ENCODE measurements at places on chromosomes 4 and X.

DNA sequence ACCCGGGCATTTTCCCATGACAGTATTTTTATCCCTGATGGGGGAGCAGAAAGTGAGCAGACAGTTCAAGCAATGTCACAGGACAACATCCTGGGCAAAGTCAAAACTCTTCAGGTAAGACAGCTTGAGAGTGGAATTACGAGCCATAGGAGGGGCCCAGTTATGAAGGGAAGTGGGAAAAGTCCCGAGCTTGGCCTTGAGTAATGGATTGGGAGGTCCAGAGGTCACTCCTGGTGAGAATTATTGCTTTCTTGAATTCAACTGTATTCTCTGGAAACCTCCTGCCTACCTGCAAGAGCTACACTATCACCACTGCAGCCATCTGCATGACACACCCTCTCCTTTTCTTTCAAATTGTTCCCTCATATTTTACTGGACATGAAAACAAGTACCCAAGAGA, 89.1 kb downstream of the AASDH start:
- DNase-seq: no peak

DNA sequence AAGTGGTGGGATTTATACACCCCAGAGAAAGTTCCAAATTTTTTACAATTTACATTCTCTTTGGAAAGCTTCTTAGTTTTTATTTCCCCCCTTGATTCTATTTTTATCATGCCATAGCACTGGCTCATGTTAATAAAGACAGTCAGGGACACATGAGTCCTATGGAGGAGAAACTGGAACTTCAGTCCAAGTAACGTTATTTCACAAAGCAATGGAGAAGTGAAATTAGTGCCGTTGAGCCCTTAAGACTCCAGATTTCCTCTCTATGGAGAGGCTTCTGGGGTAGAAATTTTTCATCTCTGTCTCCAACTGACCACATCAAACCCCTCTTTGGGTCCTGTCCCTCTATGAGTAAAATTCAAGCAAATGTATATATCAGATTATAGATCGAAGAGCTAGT, 12.8 kb upstream of the TASL start:
- no peak for DNase-seq

- peak; percentile 39 for DNase-seq
These were observed 16.3 kb downstream of the KLF8 start for GRCh38 chrX:56248492-56248891.

DNA sequence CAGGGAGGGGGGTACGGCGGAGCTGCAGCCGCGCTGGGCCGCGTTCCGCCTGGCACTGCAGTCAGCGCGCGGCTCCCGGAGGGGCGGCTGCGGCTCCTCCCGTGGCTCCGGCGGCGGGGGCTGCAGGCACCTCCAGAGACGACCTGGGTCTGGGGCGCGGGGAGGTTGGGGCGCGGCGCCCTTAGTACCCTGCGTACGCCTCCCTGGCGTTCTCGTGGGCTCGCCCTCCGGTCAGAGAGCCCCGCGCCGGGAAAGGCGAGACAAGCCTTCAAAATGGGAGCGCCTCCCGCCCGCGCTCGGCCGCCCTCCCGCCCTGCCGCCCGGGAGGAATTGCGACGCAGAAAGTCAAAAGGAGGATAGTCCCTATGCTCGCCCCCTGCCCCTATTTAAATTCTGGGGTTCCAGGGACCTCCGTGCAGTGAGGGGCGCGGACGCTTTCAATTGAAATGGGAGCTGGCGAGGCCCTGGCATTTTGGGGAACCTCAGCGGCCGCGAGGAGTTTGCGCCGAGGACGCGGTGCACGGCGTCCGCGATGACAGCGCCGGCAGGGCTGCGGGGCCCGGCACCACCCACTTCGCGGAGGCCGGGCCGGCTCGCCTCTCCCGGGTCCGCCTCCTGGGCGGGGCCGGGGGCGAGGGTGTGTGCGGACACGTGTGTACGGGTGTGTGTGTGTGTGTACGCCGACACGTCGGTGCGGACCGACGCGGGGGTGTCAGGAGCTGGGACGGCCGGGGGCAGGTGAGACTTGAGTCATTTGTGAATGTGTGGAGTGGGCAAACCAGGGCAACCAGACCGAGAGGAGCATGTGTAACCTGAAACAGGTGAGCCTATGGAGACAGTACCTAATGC, 544 bp downstream of the HERC3 start:
- peak; percentile 80 for DNase-seq

GRCh38 chr4:40842725-40843423, 93.1 kb downstream of the NSUN7 start:
- no peak for DNase-seq

GRCh38 chr4:86108137-86108536, 251.7 kb downstream of the MAPK10 start:
- DNase-seq: no peak

- no peak for DNase-seq
These were observed 143.4 kb downstream of the KLHL13 start for GRCh38 chrX:117973110-117973807.

DNA sequence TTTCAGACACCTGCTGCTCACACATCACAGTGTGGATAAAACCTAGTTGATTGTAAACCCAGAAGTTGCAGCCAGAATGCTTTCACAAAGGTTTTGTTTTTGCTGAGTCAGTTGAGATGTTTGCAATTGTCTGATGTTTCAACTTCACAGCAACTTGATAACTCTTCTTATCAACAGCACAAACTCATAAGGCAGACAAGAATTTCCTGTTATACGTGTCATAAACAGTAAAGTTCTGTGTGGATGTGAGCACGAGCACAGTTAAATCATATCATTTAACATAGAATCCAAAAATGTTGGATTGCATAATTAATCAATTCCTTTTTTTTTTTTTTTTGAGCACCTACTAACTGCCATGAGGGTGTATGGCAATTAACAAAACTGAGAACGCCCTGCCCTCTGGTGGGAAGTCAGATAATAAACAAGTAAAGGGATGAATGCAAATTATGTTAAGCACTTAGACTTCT, 512.2 kb downstream of the PDHA2 start:
- DNase-seq: no peak

- no peak for DNase-seq
These were observed 24.4 kb downstream of the TRIM2 start for GRCh38 chr4:153228512-153229140.

- no peak for DNase-seq
These were observed 1844.6 kb upstream of the TENM3 start for GRCh38 chr4:180398564-180398963.

DNA sequence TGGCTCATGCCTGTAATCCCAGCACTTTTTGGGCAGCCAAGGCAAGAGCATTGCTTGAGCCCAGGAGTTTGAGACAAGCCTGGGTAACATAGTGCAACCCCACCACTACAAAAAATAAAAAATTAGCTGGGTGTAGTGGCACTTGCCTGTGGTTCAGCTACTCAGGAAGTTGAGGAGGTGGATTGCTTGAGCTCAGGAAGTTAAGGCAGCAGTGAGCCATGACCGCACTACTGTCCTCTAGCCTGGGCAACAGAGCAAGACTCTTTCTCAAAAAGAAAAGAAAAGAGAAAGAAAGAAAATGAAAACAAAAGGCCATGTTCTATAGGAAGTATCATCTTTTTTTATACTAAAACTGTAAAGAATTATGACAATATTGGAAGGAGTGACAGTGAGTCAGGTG, 38.5 kb downstream of the NEK1 start:
- no peak for DNase-seq

DNA sequence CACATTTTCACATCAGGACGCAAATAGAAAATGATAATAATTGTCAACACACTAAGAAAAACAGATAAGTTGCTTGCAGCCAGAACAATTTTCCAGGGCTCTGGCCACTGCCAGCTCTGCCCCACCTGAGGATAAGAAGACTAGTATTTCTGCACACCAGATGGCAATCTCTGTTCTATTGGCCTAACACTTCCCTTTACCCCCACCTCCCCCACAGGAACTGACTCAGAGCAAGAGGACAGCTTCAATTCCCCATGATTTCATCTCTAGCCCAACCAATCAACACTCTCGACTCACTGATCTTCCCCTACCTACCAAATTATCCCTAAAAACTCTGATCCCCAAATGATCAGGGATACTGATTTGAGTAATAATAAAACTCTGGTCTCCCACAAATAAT, 164.0 kb downstream of the SMARCA1 start:
- no peak for DNase-seq

DNA sequence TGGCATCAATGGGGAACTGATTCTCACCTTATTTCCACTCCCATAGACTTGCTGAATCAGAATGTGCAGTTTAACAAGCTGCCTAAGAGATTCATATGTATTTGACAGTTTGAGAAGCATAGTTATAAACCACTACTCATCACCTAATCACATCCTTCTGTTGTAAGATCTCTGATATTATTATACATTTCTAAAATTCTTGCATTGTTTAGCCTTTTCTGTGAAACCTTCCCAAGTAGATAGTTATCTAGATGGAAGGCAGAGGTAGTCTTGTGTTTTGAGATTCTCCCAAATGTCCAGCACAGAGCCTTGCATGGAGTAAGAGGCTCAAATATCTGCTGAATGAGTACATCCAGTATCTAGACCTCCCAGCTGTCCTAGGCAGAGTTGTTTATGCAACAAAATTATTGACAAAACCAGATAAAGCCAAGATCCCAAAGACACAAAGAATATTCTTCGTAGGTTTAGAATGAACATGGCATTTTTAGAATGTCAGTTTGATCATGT, 227.3 kb downstream of the KDR start:
- DNase-seq: no peak

GRCh38 chr4:184655889-184656869, 6.6 kb downstream of the PRIMPOL start:
- no peak for DNase-seq

GRCh38 chr4:54224996-54225597, 4.0 kb upstream of the PDGFRA start:
- DNase-seq: no peak

DNA sequence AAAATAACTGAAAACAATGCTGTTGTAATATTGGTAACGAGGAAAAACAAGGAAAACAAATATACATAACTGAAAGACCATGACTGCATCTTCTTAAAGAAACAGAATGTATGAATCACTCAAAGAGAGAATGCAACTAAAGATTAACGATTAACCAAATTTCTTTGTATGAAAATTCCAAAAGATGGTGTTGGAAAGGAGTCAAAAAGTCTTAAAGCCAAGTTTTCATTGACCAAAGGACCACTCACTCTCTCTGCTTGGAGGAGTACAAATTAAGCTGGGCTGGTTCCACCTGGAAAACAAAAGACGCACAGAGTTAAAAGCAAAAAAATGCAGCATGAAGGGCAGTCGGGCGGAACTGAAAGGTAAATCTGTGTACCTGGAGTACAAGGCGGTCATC, 1.8 kb downstream of the DCAF12L1 start:
- DNase-seq: no peak

GRCh38 chrX:150365990-150366911, 3.1 kb downstream of the MAMLD1 start:
- DNase-seq: no peak

GRCh38 chr4:149793459-149793858, 22.2 kb downstream of the IQCM start:
- no peak for DNase-seq

DNA sequence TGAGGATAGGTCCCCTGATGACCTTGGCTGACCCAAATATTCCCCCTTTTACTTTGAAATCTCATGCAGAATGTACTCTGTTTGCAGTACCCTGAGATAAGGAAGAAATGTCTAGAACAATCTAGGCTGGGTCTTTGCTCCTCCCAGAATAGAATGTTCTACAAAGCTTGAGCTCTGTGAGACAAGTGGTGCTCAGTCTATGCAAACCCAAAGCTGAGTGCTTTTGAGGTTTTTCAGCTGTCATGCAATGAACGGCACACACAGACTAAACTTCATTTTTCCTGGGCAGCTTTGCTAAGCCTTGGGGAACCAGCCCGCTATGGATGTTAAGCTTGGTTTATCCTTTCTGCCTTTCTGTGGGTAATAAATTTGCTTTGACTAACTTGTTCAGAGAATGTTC, 513.6 kb downstream of the FAT4 start:
- no peak for DNase-seq

GRCh38 chrX:122272011-122272410, 912.1 kb upstream of the GRIA3 start:
- no peak for DNase-seq

DNA sequence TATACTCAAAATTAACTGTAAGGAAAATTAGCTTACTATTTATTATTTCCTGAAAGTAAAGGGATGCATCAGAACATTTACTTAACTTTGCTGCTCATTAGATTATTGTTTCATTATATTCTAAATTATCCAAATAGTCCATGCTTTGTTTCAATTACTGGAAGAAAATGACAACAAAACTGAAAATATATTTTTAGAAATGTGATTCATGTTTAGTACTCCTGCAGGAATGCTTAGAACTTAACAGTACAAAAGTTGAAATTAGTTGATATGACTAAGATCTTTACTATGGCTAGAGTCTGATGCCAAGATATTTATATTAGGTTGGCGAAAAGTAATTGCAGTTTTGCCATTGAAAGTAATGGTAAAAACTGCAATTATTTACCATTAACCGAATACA, 660.5 kb upstream of the PABPC4L start:
- no peak for DNase-seq

DNA sequence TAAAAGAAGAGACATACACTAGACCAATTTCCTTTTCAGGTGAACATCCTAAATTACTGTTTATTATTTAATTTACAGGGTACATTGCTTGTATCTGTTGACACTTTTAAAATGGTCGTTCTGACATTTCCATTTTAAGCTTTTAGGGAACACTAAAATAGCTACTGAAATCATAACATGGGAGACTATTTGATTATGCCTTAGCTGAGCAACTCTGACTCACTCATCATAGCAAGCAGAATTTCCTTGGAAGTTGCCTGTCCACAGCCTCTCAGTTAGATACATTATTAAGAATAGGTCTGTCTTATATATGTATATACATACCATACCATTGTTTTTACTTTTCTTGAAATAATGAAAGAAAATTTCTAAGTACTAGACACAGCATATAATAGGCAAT, 22.0 kb downstream of the GUCY1B1 start:
- no peak for DNase-seq

GRCh38 chrX:47217121-47217851, 1.2 kb upstream of the CDK16 start:
- no peak for DNase-seq

DNA sequence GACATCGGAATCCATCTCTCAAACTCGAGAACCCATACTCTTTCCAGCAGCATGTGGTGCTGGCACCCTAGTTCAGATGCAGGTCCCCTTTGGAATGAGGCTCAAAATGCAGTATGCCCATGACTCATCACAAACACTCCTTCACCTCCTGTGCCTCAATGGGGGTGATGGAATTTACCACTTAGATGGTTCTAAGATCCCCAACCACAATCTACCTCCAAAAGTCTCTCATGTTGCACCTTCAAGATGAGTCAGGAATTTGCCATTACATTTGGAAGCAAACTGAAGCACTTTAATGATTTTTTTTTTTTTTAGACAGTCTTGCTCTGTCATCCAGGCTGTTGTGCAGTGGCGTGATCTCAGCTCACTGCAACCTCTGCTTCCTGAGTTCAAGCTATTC, 8.5 kb upstream of the MID1 start:
- DNase-seq: no peak

DNA sequence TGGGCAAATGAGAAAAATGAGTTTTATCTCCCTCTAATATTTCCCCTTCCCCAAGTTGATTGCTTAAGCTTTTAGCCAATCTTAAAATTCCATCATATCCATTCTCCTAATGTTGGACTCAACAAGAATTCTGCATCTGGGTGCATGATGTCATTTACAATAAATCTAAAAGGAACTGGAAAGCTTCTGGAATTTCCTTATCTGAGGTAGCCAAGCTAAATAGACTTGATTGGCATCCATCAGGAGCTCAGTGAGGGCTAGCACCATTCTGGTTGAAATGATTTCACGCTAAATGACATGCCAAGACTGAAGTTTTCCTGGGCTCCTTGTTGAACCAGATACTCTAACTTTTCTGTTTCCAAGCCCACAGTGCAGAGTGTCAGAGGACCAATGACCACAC, 110.3 kb upstream of the SCML1 start:
- no peak for DNase-seq

GRCh38 chr4:60799214-60799613, 400.9 kb upstream of the ADGRL3 start:
- no peak for DNase-seq
